ENCODE measurements at places on chromosomes 13 and 19.

- DNase-seq, result no peak
These were observed 45.6 kb downstream of the NFIX start for GRCh38 chr19:13040948-13041292.

DNA sequence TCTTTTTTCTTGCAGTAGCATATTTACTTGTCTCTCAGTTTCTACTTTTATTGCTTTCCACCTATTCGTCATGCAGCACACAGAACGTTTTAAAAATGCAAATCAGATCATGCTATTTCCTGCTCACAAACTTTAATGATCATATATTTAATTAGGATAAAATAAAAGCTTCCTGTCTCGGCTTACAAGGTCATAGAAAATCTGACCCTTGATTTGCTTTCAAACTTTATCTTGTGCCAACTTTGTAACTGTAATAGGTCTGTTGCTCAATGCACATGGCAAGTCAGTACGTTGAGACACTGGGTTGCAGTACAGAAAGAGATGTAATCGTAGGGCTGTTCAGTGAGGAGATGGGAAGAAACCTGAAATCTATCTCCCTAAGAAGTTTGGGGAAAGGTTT lies 95.6 kb upstream of the CSNK1A1L start:
- DNase-seq, result no peak

DNA sequence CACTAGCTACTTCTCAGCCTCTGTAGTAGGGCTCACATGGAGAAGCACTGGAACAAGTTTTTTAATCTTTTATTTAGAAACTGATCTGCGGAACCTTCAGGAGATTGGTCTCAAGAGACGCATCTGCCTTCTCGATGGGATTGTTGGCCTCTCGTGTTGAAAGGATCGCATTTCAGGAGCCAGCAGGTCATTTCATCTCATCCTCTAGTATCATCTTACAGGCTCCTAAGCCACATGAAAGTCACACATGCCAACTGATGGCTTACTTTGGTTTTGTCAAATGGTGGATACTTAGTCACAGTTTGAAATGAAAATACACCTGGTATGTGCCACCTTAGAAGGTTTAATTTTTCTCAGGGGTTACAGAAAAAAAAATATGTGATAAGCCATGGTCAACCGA lies 1703.6 kb downstream of the EFNB2 start:
- DNase-seq, result no peak

DNA sequence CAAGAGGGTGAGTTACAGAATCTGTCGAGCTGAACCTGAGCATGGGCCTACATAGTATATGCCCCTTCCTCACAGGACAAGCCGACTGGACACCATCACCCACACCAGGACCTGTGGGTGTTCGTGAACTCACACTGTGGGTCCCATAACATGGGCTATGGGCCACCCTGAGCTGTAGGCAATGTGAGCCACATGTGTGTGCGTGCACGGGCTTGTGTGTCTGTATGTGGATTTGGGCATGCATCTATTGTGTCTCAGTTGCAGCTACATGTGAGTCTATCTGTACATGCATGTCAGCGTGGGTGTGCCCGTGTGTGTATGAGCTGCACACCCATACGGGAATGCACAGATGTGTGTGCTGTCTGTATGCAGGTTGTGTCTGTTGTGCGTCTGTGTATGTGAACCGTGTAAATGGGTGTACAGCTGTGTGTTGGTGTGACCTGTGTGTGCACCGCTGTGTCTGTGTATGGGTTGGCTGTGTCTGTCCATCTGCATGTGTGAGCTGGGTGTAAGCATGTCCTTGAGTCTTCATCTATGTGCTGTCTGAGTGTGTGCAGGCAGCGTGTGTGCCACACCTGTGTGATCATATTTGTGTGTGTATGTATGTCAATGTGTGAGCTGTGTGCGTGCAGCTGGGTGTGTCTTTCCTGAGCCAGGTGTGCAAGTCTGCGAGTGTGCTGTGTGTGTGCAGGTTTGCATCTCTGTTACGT lies 1.7 kb downstream of the NOTCH3 start:
- no peak for DNase-seq

GRCh38 chr13:37701972-37702371 lies 103.4 kb upstream of the POSTN start:
- DNase-seq, result no peak
